ENCODE measurements at places on chromosomes 7 and 10.

DNA sequence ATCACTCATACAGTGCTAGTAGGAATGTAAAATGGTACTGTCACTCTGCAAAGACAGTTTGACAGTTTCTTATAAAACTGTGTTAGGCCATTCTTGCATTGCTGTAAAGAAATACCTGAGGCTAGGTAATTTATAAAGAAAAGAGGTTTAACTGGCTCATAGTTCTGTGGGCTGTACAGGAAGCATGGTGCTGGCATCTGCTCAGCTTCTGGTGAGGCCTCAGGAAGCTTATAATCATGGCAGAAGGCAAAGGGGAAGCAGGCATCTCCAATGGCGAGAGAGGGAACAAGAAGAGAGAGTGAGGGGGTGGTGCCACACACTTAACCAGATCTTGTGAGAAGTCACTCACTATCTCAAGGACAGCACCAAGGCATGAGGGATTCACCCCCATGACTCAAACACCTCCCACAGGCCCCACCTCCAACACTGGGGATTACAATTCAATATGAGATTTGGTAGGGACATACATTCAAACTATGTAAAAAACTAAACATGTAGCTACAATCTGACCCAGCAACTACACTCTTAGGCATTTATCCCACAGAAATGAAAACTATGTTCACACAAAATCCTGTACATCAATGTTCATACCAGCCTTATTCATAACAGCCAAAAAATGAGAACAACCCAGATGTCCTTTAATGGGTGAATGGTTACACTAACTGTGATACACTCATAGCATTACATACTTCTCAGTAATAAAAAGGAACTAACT, 5.0 kb downstream of the ALDH18A1 start:
- peak; percentile 65 for DNase-seq

GRCh38 chr7:112067632-112068540, 138.3 kb downstream of the DOCK4 start:
- DNase-seq = no peak

DNA sequence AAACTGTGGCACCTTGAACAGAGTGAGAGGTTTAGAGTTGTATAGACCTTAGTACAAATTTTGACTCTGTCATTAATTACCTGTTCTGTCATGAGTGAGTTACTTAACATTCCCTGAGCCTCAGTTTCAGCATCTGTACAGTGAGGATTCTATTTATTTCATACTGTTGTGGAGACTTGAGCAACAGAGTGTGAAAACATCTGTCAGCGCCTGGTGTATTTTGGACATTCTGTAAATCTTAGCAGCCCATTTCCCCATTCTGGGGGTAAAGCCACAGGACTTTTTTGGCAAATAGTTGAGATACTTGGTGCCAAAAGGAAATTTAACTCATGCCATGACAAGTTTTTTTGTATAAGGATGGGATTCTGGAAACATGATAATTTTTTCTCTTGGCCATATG, 94.8 kb downstream of the AUTS2 start:
- DNase-seq = peak; percentile 57

DNA sequence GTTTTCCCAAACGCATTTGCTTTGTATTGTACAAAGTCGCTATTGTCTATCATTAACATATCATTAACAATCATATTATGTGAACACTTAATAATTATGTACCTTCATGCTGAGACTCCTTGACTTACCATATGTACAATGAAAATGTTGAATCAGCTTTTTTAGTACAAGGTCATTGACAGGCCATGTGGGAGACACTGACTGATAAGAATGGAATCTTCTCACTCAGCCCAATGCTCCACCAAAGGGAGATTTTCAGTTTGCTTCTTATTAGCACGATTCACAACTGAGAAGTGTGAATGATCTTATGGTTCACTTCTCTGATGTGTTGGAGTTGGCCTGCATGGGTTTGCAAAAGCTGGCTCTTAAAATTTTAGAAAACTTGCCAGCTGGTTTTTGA, 253.5 kb upstream of the TEX47 start:
- peak; percentile 42 for DNase-seq

GRCh38 chr7:112116894-112117293, 89.3 kb downstream of the DOCK4 start:
- DNase-seq = no peak

GRCh38 chr7:98387544-98388226, 13.2 kb downstream of the BAIAP2L1 start:
- DNase-seq = no peak
